ENCODE measurements at places on chromosomes 5 and 9.

GRCh38 chr9:134827993-134828392 is 52.6 kb upstream of the FCN2 start:
- no peak for ATAC-seq

DNA sequence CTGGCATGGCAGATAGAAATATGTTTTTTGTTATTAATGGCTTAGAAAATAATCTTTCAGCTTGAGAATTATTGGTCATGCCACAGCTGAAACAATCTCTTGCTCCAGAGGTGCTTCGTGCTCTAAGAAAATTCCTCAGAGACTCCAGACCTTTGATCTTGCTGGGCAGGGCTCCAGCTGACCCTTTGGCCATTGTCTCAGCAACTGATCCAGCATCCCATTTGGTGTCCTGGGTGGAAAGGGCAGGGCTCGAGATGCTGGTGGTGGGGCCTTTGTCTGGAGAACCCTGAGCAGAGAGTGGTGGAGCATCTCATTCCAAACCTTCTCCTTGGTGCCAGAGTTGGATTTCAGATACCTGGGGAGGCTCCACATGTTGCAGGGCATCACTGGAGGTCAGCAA is 43.2 kb upstream of the PIK3R1 start:
- ATAC-seq, result no peak

DNA sequence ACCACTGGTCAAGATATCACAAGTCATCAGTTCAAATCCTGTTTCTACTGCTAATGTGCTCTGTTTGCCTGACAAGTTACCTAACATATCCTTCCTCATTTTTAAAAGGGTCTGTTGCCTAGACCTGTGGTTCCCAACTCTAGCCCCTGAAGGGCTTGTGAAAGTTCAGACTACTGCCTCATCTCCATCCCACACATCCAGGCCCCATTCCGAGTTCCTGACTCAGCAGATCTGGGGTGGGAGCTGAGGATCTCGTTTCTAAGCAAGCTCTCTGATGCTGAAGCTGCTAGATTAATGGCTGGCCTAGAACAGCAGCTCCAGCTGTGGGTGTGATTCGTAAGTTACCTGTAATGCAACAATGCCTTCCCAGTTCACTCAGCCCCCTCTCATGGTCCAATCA is 32.5 kb downstream of the S1PR3 start:
- ATAC-seq, result no peak

- no peak for ATAC-seq
These were observed 396.5 kb downstream of the DMRT2 start for GRCh38 chr9:1446671-1447070.

GRCh38 chr9:96877269-96877668 is 23.0 kb upstream of the ZNF782 start:
- ATAC-seq, result no peak

GRCh38 chr5:140734354-140734753 is 34.1 kb downstream of the ZMAT2 start:
- ATAC-seq, result no peak

- ATAC-seq, result no peak
These were observed 98.4 kb upstream of the NREP start for GRCh38 chr5:111855356-111855755.

- ATAC-seq, result no peak
These were observed 9.8 kb upstream of the IRF1 start for GRCh38 chr5:132500244-132500930.

DNA sequence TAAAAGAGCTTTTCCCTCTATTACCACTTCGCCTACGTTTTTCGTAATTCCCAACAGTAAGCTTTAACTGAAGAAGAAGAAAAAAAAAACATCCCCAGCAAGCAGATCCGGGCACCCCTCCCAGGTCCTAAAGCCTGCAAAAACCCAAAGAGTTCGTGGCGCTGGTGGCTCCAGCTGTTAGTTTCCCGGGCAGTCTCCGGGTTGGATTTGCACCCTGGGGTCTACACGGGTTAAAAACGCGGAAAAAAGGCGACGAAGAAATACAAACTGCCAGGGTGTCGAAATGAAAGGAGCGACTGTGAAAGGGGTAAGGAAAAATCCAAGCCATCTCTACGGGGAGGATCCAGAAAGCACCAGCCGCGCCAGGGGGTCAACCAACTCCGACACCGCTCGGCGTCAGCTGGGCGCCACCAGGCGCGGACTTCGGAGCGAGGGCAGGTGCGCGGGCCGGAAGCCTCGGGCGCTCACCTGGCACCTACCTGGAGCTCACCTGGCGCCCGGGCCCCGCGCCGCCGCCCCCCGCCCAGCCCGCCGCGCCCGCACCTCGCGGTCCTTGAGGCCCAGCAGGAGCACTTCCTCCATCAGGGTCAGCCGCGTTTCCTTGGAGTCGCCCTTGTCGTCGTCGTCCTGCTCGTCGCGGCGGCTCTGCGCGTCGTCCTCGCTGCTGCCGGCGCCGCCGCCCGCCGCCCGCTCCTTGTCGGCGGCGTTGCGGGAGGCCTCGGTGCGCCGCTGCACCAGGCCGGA is 680 bp downstream of the GOLPH3 start:
- ATAC-seq, result peak; percentile 62

- no peak for ATAC-seq
These were observed 16.7 kb upstream of the KIF27 start for GRCh38 chr9:83937861-83938455.

DNA sequence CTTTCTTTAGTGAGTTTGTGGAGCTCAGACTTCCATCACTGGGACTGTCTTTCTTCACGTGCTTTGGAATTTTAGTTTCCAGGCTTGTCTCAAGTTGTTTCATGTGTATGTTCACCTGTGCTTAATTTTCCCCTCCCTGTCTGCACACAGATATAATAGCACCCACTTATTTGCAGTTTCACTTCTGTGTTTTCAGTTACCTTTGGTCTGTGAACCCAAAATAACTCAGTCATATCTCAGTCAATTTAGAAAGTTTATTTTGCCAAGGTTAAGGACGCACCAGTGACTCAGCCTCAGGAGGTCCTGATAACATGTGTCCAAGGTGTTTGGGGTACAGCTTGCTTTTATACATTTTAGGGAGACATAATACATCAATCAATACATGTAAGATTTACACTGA is 330.4 kb downstream of the ICE1 start:
- ATAC-seq, result peak; percentile 83

DNA sequence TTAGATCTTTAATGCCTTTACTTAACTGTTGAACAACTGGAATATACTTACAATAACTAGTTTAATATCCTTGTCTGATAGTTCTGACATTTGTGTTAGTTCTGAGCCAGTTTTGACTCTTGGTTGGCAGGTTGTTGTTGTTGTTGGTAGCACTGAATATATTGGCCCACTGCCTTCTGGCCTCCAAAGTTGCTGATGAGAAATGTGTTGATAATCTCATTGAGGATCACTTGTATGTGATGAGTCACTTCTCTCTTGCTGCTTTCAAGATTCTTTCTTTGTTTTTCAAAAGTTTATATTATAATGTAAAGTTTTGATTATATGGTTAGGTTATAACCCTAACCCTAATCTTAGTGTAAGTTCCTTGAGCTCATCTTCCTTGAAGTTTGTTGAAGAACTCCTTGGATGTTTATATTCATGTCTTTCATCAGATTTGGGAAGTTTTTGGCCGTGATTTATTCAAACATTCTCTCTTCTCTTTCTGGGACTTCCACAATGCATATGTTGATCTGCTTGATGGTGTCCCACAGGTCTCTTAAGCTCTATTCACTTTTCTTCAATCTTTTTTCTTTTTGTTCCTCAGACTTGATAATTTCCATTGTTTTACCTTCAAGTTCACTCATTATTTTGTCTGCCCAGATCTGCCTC is 149.7 kb downstream of the FGF18 start:
- no peak for ATAC-seq

GRCh38 chr9:113602126-113603047 is 138.9 kb downstream of the RGS3 start:
- ATAC-seq, result peak; percentile 94

GRCh38 chr5:109784687-109785086 is 95.0 kb downstream of the MAN2A1 start:
- ATAC-seq, result no peak

DNA sequence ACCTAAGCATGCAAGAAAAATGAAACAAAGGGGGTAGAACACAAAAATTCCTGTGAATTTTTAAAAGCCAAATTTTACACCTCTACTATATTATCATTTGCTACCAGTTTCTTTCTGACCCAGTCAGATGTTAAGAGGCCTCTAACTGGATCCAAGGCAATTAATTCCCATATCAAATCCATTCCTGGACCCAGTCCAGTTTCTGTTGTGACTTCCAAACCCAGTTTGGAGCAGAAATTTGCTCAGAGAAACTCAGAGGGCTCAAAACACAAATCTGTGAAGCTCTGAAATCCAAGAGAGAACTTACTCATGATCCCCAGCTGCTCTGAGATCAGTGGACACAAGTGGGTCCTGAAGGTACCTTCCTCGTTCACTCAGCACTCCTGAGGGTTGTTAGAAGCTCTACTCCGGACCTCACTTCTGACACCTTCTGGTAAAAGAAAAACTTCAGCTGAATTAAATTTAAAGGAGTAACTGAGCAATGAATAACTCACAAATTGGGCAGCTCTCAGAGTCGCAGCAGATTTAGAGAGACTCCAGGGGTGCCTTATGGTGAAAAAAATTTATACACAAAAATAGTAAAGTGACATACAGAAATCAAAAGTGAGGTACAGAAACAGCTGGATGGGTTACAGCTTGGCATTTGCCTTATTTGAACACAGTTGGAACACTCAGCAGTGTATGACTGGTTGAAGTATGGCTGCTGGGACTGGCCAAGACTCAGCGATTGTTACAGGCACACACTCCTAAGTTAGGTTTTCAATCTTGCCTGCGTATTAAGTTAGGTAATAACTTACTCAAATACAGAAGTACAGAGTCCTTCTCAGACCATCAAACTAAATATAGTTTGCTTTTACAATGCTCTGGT is 32.4 kb downstream of the INSL4 start:
- peak; percentile 24 for ATAC-seq

DNA sequence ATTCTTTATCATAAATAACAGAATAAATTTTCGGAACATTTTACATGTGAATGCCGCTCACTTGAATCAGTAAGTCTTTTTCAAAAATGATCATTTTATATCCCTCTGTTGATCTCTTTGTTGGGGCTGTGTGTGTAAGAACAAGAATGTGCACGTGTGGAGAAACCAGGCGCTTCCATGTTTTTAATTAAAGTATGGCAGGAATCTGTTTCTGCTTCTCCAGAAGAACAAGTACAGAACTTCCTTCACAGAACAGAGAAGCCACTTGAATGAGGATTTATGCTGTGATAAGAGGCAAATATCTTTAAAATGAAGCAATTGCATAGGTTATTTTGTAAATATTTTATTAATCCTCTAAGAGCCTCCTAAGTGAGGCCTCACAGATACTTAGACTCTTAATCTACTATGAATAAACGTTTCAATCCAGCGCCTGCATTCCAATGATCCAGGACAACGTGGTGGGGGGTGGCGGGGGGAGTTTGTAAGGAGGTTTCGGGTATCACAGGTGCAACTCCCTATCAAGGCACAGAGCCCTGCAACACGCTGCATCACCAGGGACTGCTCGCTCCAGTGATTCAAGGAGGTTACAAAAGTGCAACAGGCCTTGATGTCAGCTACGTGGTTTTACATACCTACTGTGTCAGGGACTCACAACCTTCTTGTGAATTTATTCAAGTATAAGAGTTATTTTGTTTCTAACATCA is 409.2 kb downstream of the BNC2 start:
- no peak for ATAC-seq

DNA sequence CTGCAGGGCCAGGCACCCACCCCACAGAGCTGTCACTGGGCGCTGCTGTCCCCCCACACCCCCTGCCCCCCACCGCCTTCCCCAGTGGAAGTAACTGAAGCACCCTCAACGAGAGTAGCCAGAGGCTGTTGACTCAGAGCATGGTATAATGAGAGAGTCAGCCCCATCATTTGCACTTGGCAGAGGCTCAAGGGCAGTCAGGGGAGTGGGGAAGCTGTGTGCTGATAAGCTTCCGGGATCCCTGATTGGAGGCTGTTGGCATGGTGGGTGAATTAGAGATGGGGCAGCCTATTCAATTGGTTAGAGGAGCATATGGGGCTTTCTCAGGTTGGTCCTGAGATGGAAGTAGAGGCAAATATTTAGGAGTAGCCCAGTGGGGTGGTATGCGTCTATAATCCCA is 77.1 kb upstream of the GOLM1 start:
- ATAC-seq, result no peak

DNA sequence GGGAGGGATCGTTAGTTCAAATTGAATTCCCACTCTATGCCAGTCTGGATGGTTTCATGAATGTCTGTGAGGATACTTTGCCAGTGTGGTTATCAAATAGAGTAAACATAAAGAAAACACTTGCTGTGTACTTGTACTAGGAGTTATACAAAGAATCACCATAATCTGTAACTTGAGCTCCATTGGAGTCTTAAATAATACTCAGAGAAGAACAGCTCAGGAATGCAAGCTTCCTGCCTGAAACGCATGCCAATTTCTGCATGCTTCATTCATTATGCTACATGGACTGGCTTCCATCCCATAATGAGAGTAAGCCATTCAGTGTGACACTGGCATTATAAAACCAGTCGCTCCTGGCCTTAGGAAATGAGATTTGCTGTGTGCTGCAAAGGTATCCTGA is 351.4 kb downstream of the SEMA5A start:
- no peak for ATAC-seq

- no peak for ATAC-seq
These were observed 13.4 kb downstream of the PAEP start for GRCh38 chr9:135574943-135575342.

DNA sequence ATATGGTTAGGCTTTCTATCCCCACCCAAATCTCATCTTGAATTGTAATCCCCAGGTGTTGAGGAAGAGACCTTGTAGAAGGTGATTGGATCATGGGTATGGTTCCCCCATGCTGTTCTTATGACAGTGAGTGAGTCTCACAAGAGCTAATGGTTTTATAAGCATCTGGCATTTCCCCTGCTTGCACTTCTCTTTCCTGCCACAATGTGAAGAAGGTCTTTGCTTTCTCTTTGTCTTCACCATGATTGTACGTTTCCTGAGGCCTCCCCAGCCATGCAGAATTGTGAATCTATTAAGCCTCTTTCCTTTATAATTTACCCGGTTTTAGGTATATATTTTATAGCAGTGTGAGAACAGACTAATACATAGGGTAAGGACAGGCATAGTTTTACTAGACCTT is 334.5 kb downstream of the TLR4 start:
- no peak for ATAC-seq

DNA sequence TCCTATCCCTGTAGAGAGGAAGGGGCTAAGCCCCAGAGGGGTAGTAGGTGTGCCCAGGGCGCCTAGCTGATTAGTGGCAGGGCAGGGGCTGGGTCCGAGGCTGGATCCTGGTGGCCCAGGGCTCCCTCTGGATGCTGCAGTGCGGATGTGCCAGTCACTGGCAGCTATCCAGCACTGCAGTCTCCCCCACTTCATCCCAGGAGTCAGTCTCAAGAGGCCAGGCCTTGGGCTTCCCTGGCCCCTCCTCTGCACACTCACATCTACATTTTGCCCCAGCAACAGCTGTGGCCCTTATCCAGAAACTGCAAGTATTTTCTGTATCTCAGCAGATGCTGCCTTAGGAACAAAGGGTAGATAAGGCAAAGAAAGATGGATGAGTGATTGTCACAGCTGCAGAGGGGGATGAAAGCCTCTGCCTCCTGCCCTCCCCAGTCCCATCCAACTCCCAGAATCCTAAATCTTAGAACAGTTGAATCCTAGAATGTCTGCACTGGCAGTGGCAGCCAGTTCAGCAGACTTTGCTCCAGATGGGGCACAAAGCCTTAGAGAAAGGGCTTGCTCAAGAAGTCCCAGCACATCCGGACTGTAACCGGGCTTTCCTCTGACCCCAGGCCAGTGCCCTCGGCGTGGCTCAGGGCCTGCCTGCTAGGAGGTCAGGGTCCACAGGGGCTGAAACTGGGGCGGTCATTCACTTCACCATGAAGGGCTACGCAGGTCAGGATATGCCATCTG is 1.6 kb downstream of the ANXA6 start:
- ATAC-seq, result peak; percentile 1

Measured in stimulated activated memory B cell treated with anti-CD40 and anti-IgM and Interleukin-4, amounts not matched to agents 10 μg/mL and 1 μg/mL and 100 μg/mL, for 72 hours (primary cell).